ENCODE measurements at places on chromosomes 11 and 22.

DNA sequence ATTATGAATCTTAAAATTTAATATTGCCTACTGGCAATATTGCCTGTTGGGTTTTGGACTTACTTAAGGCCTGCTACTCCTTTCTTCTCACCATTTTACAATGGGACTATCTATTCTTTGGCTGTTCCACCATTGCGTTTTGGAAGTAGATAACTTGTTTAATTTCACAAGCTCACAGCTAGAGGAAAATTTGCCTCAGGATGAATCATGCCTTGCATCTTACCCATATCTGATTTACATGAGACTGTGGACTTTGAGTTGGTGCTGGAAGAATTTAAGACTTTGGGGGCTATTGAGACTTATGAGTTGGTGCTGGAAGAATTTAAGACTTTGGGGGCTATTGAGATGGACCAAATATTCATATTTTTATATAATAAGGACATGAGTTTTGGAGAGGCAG lies 662.6 kb downstream of the METTL15 start:
- no peak for DNase-seq

GRCh38 chr11:1461826-1462697 lies 24.5 kb downstream of the MOB2 start:
- DNase-seq = no peak

- no peak for DNase-seq
These were observed 25.1 kb upstream of the PLAAT3 start for GRCh38 chr11:63639199-63639832.

DNA sequence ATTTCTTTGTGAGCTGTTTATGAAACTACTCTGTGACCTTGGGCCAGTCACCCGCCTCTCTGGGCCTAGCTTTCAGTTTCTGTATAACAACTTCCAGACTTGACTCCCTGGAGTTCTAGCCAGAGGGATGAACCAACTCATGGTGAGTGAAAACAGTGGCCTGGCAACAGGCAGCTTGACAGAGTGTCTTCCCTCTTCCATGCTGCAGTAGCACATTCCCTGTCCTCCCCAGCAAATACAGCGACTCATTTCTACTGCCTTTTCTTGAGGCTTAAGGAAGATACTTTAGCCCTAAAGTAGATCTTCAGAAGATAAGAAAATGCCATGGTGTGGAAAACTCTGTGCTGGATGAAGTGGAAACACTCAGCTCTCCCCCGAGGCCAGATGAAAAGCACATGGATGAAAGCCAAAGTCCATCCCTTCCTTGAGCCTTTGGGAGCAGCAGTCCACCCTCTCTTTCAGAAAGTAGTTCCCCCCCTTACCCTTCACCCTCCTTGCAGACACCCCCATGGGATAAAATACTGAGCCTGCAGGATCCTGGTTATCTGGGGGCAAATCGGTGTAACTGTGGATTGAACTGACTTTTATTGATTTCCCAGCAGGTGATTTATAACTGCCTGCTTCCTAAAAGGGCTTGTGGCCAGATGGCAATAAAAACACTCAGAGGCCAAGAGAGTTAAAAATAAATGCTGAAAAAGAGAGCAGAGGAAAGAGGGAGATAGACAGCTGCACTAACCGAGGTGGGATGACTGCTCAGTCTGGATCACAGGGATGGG lies 24.1 kb downstream of the IRAG1 start:
- DNase-seq = peak; percentile 38

- DNase-seq = no peak
These were observed 94.8 kb upstream of the PHOX2A start for GRCh38 chr11:72338741-72339140.

- no peak for DNase-seq
These were observed 533.6 kb downstream of the CNTN5 start for GRCh38 chr11:99554232-99554903.

DNA sequence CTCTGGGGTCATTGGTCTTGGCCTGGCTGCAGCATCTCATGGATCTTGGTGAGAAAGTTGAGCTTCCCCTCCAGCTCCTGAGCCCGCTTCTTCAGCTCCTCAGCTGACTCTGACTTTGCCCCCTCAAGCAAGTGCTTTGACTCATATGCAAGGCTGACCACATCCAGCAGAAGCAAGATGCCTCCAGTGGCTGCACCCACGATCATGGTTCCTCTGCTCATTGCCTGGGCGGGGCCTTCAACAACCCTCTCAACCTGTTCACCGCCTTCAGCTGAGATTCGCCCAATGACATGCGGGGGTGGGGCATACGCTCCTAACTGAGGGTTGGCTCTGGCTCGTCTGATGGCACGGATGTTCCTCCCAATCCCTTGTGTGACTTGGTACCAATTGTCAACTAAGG lies 11.9 kb downstream of the APOL2 start:
- no peak for DNase-seq

DNA sequence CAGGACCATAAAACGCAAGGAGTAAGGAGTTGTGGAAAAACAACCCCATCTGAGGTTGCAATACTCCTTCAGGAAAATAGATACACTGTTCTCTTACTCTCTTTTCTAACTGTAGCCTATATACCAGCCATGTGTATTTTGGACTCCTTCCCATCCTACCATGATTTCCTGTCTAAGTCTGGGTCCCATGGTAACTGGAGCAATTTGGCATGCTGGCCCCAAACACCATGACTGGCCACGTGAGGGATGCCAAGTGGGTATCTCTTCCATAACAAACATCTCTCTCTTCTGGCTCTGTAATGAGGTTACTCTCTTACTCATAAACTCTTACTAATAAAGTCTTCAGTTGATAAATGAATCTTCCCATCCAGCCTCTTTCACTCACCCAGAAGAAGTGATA lies 26.5 kb downstream of the ABTB2 start:
- DNase-seq = no peak

DNA sequence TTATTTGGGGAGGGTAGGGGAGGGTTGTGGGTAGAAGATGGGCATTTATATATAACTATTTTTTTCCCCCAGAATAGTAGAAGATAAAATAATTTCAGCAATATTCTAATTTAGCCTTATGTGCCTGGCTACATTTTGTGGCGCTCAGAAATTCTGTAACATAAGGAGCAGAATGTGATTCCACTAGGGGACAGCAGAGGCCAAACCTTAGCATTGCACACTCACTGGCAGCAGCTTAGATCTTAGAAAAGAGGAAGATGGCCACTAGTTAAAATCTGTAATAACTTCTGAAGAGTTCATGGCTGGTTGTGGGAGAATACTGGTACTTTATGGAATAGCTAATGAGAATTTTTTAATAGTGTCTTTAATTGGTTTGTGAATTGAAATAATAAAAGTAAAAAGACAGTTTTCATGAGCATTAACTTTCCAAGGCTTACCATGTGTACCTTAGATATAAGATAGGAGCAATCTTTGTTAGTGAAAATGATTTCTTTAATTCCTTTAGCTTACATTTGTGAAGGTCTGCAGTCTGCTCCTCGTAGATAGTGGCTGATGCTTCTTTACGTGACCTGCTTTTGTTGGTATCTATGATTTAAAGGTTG lies 33.1 kb downstream of the DDX10 start:
- DNase-seq = peak; percentile 62

- DNase-seq = peak; percentile 70
These were observed at the start of gene DDX6 for GRCh38 chr11:118791111-118791960. Gene DDX6, minus strand, starts transcription at chr11:118791164. Its CDS starts 4,913 bp downstream, at chr11:118786251.

GRCh38 chr22:40335358-40335757 lies 10.9 kb upstream of the ADSL start:
- DNase-seq = no peak

DNA sequence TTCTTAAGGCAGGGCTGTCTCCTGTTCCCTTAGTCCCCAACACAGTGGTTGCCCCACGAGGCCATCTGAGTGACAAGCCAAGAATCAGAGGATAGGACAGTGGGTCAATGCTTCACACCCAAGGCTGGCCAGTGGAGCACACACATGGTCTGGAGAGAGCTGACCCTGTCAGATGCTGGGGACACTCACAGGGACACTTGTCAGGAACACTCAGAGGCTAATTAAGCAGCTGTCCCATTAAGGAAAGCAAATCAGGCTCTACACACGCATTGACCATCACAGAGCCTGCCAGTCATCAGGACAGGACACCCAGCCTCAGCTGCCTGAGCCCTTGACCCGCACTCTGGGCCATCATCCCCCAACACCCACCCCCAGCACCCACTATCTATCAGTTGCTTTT lies 18.2 kb downstream of the GDPD5 start:
- DNase-seq = no peak

GRCh38 chr11:117413616-117414015 lies 86.0 kb downstream of the CEP164 start:
- DNase-seq = no peak

GRCh38 chr11:44726283-44727113 lies at the start of gene TSPAN18:
Gene TSPAN18, plus strand, starts transcription at chr11:44726962. Its CDS starts 179,455 bp downstream, at chr11:44906417.
- DNase-seq = no peak

Data from fibroblast of skin of left quadriceps (primary cell).